ENCODE measurements at places on chromosomes 7 and 10. TPM values are rescaled to one million over a fixed set of nuclear protein-coding genes. Genes with fewer than 3 reads are reported as not detected.

The ODAD2 gene
- not detected for total RNA-seq

The OR2A42 gene
- total RNA-seq, result 0.19 TPM

The SMKR1 gene
- not detected for total RNA-seq

The IDI2 gene
- not detected for total RNA-seq

The ITIH5 gene
- 316 TPM for total RNA-seq

The PNLIPRP2 gene
- total RNA-seq, result not detected

The JAKMIP3 gene
- total RNA-seq, result 0.75 TPM

The ARHGEF5 gene
- total RNA-seq, result 6.8 TPM

The GARIN1A gene
- 1.7 TPM for total RNA-seq

The DYDC2 gene
- not detected for total RNA-seq
